Bronchial epithelial cell (primary cell): ENCODE measurements at places on chromosomes 1 and 21.

- DNase-seq = no peak
These were observed 488.7 kb upstream of the USP24 start for GRCh38 chr1:55703726-55704363.

- DNase-seq = no peak
These were observed 36.1 kb downstream of the CD247 start for GRCh38 chr1:167482184-167482583.

GRCh38 chr1:65959896-65960567, 167.3 kb downstream of the PDE4B start:
- DNase-seq = no peak

- DNase-seq = no peak
These were observed at the start of gene PLPPR5 for GRCh38 chr1:99004861-99005442. Gene PLPPR5, minus strand, starts transcription at chr1:99004861. Its CDS starts 190 bp downstream, at chr1:99004671.

DNA sequence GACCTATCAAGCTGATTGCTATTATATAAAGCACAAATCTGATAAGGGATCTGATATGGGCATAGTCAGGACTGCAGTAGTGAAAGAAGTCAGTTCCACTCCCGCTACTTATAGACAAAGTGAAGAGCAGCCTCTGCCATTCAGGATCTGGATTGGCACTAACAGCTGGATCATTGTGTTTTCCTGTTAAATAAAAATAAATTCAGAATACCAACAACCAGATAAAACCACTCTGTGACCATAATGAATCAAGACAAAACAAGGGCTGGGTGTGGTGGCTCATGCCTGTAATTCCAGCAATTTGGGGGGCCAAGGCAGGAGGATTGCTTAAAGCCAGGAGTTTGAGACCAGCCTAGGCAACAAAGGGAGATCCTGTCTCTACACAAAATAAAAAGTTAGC, 5.0 kb upstream of the GLRX2 start:
- DNase-seq = no peak

DNA sequence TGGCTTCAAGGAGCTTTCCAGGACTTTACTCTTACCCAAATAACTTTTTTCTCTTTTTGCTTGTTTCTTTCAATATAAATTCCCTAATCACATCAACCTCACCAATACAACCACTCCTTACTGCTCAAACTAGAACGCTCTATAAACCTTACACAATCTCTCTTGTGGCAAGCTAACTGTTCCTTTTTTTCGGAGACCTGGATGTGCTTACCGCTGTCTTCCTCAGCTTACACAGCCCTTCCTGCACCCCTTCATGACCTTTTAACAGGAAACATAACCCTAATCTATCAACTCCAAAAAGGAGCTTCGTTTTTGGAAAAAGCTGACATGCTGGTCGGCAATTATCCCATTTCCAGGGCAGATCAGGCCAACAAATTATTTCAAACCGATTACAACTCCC, 24.1 kb upstream of the SLC2A5 start:
- DNase-seq = no peak

DNA sequence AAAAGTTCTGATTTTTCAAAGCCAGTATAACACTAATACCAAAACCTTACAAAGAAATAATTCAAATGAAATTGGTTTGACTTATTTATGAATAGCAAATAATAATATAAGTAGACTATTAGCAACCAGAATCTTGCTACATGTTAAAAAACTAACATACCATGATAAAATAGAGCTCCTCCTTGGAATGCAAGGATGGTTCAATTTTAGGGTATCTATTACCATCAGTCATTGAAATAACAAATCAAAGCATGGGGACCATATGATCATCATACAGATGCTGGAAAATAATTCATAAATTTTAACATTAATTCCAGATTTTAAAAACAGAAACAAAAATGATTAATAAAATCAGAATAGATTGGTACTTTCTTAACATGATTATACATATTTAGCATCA, 66.3 kb downstream of the RRAGC start:
- DNase-seq = no peak

DNA sequence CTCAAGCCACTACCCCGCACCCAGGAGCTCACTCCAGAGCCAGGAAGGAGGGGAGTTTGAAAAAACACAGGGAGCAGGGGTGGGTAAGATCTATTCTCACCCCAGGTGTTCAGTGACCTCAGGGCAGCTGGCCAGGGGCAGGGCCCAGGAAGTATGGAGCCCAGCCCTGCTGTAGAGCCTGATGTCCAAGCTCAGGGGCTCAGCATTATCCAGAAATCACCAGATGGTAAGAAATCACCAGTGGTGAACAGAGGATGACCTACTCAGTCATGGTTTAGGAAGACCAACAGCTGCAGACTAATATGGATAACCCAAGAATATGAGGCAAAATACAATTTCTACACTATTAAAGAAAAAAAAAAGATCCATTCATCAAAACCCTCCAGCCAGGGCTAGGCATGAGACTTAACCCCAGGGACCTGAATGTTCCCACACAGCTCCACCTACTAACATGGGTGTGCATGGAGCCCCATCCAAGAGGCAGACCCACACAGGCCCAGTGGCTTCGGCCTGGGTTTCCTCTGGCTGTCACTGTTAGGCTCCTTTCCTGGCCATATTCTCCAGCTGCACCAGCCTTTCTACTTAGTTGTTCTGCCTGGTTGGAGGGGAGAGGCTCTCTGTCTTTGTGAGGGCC, 67.6 kb downstream of the KCNN3 start:
- no peak for DNase-seq
